HTR-8/SVneo (cell line): ENCODE measurements at places on chromosomes 11 and 22.

- DNase-seq, result no peak
These were observed 382.2 kb upstream of the CADM1 start for GRCh38 chr11:115886422-115886733.

DNA sequence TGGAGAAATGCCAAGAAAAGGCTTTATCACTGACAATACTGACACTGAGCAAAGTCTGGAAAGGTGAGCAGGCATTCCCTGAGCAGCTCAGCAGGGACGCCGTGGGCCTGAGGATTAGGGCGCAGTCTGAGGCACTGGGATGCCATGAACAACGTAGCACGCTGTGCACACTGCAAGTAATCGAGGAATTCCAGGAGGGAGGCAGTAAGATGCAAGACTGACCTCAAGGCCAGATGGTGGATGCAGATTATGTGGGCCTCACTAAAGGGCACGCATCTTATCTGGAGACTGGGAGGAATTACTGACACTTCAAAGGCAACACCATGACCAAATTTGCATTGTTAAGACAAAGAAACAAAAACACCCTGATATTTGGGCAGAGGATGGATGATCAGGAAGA, 50.4 kb upstream of the OPCML start:
- no peak for DNase-seq

DNA sequence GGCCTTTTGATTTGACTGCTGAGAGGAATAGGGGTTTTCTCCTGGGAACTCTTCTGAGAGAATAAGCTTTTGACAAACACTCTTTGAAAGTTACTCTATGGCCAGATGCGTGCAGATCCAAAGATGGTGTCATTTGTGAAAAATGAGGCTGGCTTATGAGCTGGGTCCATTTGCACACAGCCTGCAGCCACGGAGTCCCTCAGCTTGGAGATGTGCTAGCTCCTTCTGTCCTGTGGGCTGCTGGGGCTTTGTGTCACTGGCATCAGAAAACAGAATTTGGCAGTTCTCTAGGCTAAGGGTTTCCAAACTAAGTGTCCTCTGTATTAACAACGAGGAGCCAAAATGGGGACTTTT, 702.4 kb downstream of the NTM start:
- DNase-seq, result no peak

GRCh38 chr22:36700711-36701670, 2.6 kb downstream of the CACNG2 start:
- no peak for DNase-seq

DNA sequence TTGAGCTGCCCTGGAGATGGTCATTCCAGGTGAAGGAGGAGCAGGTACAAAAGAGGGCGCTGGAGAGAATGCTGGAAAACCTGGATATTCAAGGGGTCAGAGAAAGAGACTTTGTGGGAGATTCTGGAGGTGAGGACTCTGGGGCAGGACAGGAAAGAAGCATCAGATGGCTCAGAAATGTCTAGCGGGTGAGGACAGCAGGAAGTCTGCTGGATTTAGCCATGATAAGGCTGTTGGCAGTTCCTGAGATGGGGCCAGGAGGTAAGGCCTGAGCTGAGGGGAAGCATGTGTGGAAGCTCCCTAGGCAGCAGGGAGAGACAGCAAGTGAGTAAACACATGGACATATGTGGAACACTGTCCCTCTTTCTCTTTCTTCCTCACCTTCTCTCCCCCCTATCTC, 1.5 kb downstream of the UPB1 start:
- no peak for DNase-seq

- DNase-seq, result peak; percentile 54
These were observed 115.7 kb upstream of the NNMT start for GRCh38 chr11:114180301-114181055.

GRCh38 chr11:83938148-83938547, 652.0 kb upstream of the CCDC90B start:
- DNase-seq, result no peak

DNA sequence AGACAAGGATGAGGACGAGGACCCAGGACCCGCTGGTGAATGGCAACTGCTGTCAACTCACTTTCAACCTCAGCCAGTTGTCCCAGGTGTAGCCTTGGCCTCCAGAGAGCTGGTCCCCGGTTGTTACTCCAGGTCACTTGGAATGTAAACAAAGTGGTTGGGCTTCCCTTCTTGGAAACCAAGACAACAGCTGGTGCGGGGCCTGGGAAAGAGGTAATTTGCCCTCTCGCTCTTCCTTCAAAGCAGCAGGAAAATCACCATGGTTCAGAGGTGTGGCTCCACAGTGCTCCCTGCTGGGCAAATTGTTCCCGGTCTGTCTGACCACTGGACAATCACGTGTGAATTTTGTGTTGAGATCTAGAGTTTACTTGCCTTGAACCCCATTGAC, 15.0 kb downstream of the SLC1A2 start:
- DNase-seq, result peak; percentile 28

DNA sequence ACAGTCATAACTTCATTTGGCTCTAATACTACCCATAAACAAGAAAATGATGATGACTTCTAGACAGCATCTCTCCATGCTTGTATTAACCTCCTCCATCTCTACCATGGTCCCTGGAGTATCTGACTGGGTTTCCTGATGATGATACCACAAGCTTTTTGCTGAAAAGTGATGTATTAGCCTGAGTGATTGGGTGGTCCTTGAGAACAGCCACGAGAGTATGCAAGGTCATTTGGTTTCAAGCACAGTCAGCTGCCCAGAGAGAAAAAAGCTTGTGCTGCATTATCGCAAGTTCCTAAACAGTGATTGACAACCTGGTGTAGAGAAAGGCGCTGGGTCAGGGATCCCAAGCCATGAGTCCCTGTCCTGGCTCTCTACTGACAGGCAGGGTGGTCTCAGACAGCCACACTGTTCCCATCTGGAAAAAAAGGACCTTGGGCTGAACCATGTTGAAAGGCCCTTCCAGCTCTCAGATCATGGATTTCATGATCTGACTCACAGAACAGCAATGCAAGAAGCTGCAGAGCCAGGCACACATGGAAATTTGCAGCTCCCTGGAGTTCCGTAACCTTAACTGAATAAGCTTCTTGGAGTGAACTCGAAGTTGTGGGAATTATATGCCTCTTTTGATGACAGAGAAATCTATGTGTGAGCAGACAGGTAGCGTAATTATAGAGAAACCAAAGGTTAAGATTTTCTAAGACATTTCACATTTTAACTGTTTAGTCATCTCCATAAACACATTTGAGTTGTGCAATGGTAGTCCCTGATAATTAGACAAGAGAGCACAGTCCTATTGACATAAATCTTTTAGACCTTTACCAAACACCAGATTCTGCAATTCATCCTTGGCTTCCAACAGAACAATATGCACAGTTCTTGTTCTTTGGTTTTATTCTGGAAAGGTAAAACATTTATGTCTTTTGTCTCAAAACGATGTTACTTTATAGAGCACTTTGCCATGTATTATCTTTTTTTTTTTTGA, 54.1 kb upstream of the UBASH3B start:
- peak; percentile 38 for DNase-seq

- no peak for DNase-seq
These were observed 459.6 kb downstream of the TBC1D22A start for GRCh38 chr22:47221840-47222615.

GRCh38 chr22:37803639-37804351, 3.9 kb upstream of the GCAT start:
- DNase-seq, result no peak
